ENCODE measurements at places on chromosomes 1 and 21.

DNA sequence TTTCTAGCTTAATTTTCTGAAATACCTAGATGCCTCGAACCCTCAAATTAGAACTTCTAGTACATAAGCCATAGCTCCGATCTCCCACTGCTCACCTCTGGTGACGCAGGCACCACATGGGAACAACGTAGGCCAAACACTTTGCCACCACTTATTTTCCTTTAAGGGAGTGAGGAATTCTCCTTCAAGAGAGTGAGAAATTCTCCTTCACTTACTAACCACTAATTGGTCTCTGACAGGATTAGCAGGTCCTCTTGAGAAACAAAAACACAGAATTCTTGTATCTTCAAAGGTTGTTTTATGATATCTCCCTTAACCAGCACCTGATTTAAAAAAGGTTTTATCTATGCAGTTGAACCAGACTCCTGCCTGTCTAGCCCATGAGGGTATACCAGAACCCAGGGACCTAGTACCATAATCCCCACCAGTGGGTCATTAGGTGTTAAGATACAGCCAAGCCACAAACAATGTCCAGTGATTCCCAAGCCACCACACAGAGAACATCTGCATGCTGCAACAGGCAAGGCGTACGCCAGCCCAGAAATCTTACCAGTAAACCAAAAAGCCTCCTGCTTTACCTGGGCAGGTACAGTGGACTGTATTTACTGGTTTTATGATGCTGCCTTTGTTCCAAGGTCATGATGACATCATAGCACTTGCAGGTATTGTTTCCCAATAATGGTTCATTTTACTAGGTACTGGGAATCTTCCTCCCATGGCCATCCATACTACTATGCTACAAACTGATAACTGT lies 20.3 kb upstream of the CXADR start:
- no peak for DNase-seq

DNA sequence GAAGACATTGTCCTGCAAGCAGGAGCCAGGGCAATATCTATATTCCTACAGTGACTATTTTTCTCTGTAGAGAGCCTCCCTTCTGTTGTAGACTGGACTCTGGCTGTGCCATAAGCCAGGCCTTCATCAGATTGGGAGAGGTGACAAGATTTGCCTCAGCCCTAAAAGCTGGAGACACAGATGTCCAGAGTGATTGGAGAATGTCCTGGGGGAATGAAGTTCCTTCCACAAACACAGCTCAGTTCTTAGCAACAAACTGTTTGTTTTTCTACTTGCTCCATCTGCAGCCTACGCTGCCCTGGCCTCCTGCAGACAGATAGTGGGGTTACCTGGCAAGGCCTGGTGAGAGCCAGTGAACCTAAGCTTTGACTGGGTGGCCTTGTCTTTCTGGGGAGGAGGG lies 29.9 kb upstream of the SNX27 start:
- no peak for DNase-seq

DNA sequence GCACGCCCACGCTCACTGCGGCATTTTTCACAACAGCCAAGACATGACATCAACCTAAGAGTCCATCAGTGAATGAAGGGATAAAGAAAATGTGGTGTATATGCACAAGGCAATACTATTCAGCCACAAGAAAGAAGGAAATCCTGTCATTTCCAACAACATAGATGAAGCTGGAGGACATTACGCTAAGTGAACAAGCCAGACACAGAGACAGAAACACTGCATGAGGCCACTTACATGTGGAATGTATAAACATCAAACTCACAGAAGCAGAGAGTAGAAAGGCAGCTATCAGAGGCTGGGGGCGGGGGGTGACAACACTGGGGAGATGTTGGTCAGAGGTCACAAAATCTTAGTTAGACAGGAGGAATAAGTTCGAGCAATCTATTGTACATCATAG lies 20.9 kb downstream of the TMPRSS2 start:
- DNase-seq = no peak

DNA sequence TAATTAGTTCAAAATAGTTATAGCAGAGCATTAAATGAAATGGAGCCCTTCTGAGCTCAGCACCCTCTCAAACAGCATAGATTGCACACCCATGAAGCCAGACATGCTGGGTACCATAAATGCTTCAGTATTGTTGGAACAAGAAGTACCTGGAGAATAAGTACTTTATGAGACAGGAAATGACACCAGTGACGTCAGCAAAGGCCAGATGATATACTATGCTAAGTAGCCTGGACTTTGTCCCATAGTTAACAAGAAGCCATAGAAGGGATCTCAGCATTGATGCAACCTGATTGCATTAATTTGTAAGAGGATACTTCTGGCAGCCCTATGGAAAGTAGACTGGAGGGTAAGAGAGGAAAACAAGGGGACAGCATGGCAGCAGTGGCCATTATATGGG lies 16.3 kb upstream of the GADD45A start:
- no peak for DNase-seq

DNA sequence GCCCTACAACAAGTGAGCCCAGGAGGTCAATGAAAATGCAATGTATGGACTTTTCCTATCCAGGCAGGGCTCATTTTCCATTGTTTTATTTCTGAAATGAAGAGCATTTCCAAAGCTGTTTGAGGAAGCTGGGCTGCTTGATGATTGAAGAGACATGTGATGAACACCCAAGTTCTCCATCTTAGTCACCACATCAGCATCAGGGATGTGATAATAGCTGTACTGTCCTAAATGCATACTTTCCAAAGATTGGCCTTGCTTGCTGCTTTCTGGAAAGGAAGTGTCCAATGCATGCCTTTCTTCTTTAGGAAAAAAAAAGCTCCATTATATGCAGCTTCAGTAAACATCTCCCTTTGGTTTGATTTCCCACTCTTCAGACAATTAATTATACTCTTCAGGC lies 425.9 kb upstream of the RUNX1 start:
- DNase-seq = no peak

- no peak for DNase-seq
These were observed 1.2 kb upstream of the TMPRSS2 start for GRCh38 chr21:41509145-41509496.

Measured in activated naive CD4-positive, alpha-beta T cell treated with Interleukin-2 at 50 U/mL for 16 hours (primary cell).